Fibroblast of lung (primary cell): ENCODE measurements at places on chromosomes 7 and 10. TPM values are rescaled to one million over a fixed set of nuclear protein-coding genes. Genes with fewer than 3 reads are reported as not detected.

DNA sequence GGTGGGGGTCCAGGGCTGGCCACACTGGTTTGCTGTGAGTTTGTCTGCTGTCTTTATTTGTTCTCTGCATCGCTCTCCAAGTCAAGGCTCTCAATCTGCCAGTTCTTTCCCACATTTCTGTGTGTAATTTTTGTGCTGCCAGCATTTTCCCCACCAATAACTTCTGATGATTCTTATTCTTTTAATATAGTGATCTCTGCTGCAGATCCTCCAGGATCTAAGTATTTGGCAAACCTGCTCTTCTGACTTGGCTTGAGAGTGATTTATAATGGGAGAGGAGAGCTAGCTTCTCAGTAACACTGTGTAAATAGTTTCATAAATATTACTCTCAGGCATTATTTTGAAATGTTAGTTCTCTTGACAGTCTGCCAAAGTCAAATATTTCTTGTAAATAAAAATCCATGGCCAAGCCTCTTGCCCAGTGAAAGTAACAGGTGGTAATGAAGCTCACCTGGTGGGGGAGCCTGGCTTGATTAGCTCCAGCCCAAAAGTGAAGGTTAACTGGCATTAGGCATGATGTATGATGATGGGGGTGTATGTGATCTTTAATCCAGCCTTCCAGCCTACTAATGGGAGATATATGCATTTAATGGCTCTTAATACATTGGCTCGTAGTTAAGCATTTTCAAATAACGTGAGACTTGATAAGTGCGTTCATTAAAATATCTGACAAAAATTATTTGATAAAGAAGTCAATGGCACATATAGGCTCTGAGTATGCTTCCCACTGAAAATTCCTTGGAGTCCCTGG lies 1055.9 kb downstream of the KCNMA1 start:
- DNase-seq: no peak
- no peak overlapping the region for H3K4me3 ChIP-seq
- no peaks in the 10 kb centered on the region for H3K36me3 ChIP-seq
- H3K27me3 ChIP-seq: no peaks in the 10 kb centered on the region
- H3K4me1 ChIP-seq: peaks cover 17% of the 10 kb centered on the region

DNA sequence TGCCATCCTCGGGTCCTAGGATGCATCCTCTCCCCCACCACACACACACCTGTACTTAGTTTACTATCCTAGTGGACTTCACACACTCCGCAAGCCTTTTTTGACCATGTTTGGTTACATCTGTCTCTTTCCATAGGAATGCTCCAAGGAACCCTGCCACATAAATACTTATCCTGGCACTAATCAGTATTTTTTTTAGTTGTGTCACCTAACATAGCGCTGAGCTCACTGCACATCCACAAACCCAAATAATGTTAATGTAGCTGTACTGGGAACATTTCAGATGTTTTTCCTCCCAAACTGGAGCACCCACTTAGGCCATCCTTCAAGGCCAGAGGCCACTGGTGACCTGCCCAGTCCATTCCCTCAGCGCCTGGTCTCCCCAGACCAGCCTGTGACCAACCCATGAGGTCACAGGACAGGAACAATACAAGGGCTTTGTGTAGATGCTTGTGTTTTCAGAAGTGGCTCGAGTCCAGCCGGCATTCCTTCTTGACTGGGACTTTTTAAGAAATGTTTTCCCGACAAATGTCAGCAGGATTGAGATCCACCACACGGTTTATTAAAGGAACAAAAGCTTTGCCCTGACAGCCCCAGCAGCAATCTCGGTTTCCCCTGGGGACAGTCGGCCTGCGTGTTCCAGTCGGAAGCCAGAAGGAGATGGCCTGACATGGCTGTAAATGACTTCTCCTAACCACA lies 181.4 kb downstream of the JCAD start:
- no peaks in the 10 kb centered on the region for H3K36me3 ChIP-seq
- H3K27ac ChIP-seq: no peak overlapping the region
- H3K27me3 ChIP-seq: peaks cover 6% of the 10 kb centered on the region

DNA sequence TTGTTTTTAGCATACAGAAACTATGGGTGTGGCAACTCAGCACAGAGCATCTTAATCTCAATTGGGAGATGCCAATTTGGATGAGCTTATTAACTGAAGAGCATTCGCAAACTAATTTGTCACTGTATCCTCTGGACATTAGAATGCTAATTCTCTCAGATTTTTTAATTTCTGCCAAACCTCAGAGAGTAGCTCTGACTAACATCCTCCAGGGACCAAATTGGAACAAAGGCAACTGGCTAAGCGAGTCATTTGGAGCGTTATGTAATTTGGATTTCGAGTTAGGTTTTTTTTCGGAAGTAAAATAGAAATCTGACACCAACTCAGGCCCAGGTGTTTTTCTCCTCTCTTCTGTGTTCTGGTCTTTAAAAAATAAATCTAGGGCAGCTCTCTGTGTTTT lies 201.9 kb downstream of the BMPER start:
- no peak overlapping the region for H3K27ac ChIP-seq
- no peaks in the 10 kb centered on the region for H3K36me3 ChIP-seq
- peaks cover 4% of the 10 kb centered on the region for H3K4me1 ChIP-seq
- peak; percentile 66 for DNase-seq
- H3K4me3 ChIP-seq: no peak overlapping the region

DNA sequence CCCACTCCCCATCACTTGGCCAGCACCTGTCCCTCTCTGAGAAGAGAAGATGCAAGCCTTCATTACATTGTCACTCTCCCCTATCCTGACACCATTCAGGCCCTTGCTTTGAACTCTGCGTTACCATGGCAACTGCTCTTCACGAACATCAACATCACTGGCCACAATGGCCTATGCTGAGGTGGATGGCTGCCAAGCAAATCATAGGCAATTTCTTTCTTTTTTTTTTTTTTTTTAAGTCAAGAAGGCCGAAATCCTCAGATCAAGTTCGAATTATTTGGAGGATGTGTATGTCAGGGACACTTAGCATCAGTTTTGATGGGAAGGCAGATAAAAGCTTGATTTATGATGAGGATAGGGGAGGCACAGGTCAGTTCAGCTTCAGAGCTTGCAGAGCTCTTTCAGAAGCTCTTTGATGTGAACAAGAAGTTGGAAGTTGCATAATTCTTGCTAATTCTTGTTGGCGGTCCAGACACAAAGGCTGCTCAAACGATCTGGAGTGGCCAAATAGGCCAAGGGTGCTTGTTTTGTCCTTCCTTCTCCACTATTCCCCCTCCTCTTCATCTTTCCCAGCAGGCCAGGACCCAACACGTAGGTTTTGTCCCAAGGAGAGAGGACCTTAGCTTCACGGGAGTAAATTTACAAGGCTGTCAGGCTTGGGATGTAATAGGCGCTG lies 179.9 kb upstream of the NPVF start:
- no peaks in the 10 kb centered on the region for H3K36me3 ChIP-seq
- no peak for DNase-seq
- H3K27ac ChIP-seq: no peak overlapping the region
- H3K4me1 ChIP-seq: no peaks in the 10 kb centered on the region

DNA sequence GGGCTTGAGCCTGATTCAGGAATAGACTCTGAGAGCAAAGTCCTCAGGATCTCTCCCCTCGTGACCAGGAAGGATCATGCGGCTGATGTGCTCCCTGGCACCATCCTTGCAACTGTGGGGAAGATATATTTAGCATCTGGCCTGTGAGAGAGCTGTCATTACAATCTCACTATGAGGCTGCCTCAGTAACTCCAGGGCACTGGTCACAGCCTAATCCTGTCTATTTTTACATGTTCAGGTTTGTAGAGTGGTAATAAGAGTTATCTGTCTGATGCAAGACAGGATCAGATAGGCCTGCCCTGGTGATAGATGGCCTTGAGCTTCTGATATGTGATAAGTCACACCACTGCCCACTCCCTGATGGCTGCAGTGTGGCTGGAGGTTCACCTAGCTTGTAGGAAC lies 50.7 kb downstream of the PPP1R3C start:
- no peak for DNase-seq
- no peak overlapping the region for H3K4me3 ChIP-seq
- H3K4me1 ChIP-seq: no peaks in the 10 kb centered on the region
- H3K27me3 ChIP-seq: no peaks in the 10 kb centered on the region
- no peak overlapping the region for H3K27ac ChIP-seq
- no peaks in the 10 kb centered on the region for H3K36me3 ChIP-seq

GRCh38 chr7:99368750-99369389 lies 5.7 kb upstream of the ARPC1B start:
- H3K36me3 ChIP-seq: peaks cover 16% of the 10 kb centered on the region
- no peak for DNase-seq
- no peak overlapping the region for H3K27ac ChIP-seq
- no peaks in the 10 kb centered on the region for H3K27me3 ChIP-seq
- no peak overlapping the region for H3K4me3 ChIP-seq

GRCh38 chr10:124745252-124745651 lies 1.1 kb upstream of the FAM53B start:
- peak overlapping the region; percentile 68 for H3K27ac ChIP-seq
- peaks cover 2% of the 10 kb centered on the region for H3K4me1 ChIP-seq
- H3K36me3 ChIP-seq: no peaks in the 10 kb centered on the region
- no peak for DNase-seq

DNA sequence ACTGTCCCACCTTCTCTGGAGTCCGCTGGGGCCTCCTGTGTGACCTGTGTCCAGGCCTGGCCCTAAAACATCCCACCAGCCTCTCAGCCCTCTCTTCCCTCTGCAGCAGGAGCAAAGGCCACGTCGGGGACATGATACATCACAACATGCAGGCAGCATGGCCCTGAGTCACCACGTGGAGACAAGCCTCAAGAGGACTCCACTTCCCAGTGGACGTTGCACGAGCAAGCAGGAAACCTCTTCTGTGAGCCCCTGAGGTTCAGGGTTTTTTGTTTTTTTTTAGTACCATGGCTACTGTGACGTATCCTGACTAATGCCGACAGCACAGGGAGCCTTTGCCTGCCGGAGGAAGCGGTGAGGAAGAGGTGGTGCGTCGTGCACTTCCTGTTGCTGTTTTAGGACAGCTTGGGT lies 165.9 kb downstream of the DNAJB6 start:
- H3K27me3 ChIP-seq: no peaks in the 10 kb centered on the region
- peak; percentile 11 for DNase-seq
- H3K27ac ChIP-seq: no peak overlapping the region
- H3K4me1 ChIP-seq: no peaks in the 10 kb centered on the region
- H3K36me3 ChIP-seq: no peaks in the 10 kb centered on the region

GRCh38 chr10:123392182-123392963 lies 238.2 kb downstream of the BUB3 start:
- H3K27me3 ChIP-seq: no peaks in the 10 kb centered on the region
- DNase-seq: no peak
- H3K4me1 ChIP-seq: no peaks in the 10 kb centered on the region

DNA sequence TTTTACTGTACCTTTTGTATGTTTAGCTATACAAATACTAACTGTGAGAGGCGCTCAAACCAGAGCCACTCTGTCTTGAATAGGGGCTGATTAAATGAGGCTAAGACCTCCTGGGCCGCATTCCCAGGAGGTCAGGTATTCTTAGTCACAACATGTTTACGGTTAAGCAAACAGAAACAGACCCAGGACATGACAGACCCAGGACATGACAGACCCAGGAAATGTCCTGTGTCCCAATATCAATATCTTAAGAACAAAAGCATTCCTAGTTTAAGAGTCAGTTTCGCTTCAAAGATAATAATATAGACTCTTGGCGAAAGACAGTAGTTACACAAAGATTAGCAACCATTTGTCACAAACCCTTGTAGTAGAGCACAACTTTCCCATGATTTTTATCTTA lies 304.5 kb downstream of the CCSER2 start:
- no peaks in the 10 kb centered on the region for H3K27me3 ChIP-seq
- no peaks in the 10 kb centered on the region for H3K4me1 ChIP-seq
- H3K27ac ChIP-seq: no peak overlapping the region
- no peak overlapping the region for H3K4me3 ChIP-seq
- H3K36me3 ChIP-seq: no peaks in the 10 kb centered on the region

DNA sequence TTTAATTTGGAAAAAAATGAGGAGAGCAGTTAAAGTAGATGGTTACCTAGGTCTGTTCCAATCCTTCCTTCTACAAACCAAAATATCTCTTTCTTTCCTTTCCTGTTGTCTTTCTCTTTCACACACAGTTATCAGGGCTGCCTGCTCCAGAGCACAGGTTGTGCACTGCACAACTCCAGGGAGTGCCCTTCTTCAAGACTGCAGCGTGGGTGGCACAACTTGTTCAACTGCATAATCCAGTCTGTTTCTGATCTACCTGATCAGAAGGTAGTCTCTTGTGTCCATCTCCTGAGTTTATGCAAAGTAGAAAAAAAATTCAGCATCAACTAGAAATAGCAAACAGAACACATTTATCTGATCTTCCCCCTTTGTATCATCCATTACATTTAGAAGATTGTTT lies 78.1 kb upstream of the COL13A1 start:
- no peaks in the 10 kb centered on the region for H3K36me3 ChIP-seq
- DNase-seq: no peak
- peaks cover 7% of the 10 kb centered on the region for H3K4me1 ChIP-seq
- H3K27ac ChIP-seq: no peak overlapping the region

GRCh38 chr10:76778914-76779795 lies 858.5 kb downstream of the KCNMA1 start:
- no peaks in the 10 kb centered on the region for H3K36me3 ChIP-seq
- H3K4me3 ChIP-seq: no peak overlapping the region
- no peaks in the 10 kb centered on the region for H3K4me1 ChIP-seq
- peak; percentile 11 for DNase-seq
- no peak overlapping the region for H3K27ac ChIP-seq

- H3K4me1 ChIP-seq: no peaks in the 10 kb centered on the region
- H3K27me3 ChIP-seq: no peaks in the 10 kb centered on the region
- peak; percentile 42 for DNase-seq
- peak overlapping the region; percentile 87 for H3K27ac ChIP-seq
- H3K4me3 ChIP-seq: peak overlapping the region; percentile 97
These were observed 678 bp upstream of the TMEM106B start for GRCh38 chr7:12210179-12211053.

- peak overlapping the region; percentile 44 for H3K27ac ChIP-seq
- no peaks in the 10 kb centered on the region for H3K27me3 ChIP-seq
- no peaks in the 10 kb centered on the region for H3K36me3 ChIP-seq
These were observed 7.8 kb downstream of the HTRA1 start for GRCh38 chr10:122468926-122469781.

GRCh38 chr7:43921423-43921822 lies 4.8 kb upstream of the UBE2D4 start:
- no peaks in the 10 kb centered on the region for H3K4me1 ChIP-seq
- no peak overlapping the region for H3K27ac ChIP-seq
- H3K4me3 ChIP-seq: no peak overlapping the region
- DNase-seq: no peak
- H3K27me3 ChIP-seq: no peaks in the 10 kb centered on the region

GRCh38 chr10:86377797-86378146 lies 11.2 kb upstream of the GRID1 start:
- no peaks in the 10 kb centered on the region for H3K36me3 ChIP-seq
- no peak overlapping the region for H3K4me3 ChIP-seq
- no peak for DNase-seq
- no peaks in the 10 kb centered on the region for H3K4me1 ChIP-seq
- no peaks in the 10 kb centered on the region for H3K27me3 ChIP-seq

- no peaks in the 10 kb centered on the region for H3K36me3 ChIP-seq
- no peak overlapping the region for H3K27ac ChIP-seq
These were observed 148.4 kb downstream of the TCERG1L start for GRCh38 chr10:131162866-131163843.

GRCh38 chr10:132564690-132565089 lies 27.1 kb downstream of the INPP5A start:
- H3K27me3 ChIP-seq: no peaks in the 10 kb centered on the region
- no peaks in the 10 kb centered on the region for H3K36me3 ChIP-seq
- H3K27ac ChIP-seq: no peak overlapping the region
- no peaks in the 10 kb centered on the region for H3K4me1 ChIP-seq

AKR1B15 gene
- total RNA-seq: not detected in 2 replicates

AGK gene
- 17.2 and 20.8 TPM in 2 replicates for total RNA-seq

ADAM8 gene
- 1.0 and 2.0 TPM in 2 replicates for total RNA-seq

NPFFR1 gene
- total RNA-seq: under 0.01 TPM in 1 of 2 replicates, not detected in the other

FAM25C gene
- not detected in 2 replicates for total RNA-seq

ODAD2 gene
- total RNA-seq: 1.3 and 1.5 TPM in 2 replicates

RSPH10B2 gene
- total RNA-seq: 0.51 and 0.66 TPM in 2 replicates

UPF2 gene
- 16.4 and 22.6 TPM in 2 replicates for total RNA-seq

SORBS1 gene
- 0.26 and 0.50 TPM in 2 replicates for total RNA-seq

C10orf95 gene
- total RNA-seq: under 0.01 and 0.17 TPM in 2 replicates
